Stimulated activated CD4-positive, alpha-beta T cell treated with anti-CD3 and anti-CD28 coated beads, Interleukin-12 subunit alpha, Interleukin-12 subunit beta, amount 100 ng/mL, for 48 hours (primary cell): ENCODE measurements at places on chromosomes 5 and 9.

DNA sequence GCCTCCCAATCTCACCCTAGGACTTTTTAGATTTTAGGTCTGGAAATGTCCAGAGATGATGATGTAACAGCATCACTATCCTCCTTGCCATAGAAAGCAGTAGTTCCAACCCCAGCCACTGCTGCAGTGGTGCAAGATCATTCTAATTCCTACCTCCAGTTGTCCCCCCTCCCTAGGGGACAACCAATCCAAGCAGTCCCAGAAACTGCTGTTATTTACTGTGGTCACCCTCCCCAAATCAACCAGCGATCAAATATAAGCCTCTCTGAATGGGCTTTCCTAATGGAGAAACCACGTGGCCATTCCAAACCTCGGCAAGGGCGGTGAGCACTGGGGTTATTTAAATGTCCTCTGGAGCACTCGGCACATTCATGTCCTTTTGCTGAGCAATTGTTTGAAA lies 159.8 kb downstream of the SLF1 start:
- DNase-seq, result no peak

- no peak for DNase-seq
Observed at GRCh38 chr9:109474170-109474569, 23.9 kb downstream of the PTPN3 start.

DNA sequence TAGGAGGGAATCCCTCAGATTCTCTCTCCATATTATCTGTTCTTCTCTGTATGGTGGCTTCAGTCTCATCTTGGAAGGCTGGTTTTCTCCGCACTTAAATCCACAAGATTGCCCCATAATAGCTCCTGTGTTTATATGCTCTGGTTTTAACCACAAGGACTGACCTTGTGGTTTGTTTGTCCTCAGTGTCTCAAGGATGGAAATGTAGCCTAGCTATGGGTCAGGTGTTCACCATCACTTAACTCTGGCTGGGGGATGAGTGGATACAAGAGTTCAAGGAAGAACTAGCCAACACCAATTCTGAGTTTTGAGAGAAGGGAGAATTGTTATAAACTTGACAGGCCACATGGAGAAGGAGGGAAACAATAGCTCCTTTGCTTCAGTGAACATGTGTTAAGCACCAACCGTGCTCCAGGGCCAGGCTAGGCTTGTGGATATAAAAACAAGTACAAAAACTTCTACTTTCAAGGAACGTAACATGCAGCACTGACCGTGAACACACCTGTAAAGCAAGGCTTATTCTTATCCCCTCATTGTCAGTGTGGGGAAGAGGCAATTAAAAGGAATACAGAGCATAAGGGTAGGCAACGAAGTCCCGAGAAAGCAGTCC lies 75.6 kb upstream of the VLDLR start:
- no peak for DNase-seq

GRCh38 chr5:114305402-114306207 lies 56.3 kb upstream of the KCNN2 start:
- no peak for DNase-seq

DNA sequence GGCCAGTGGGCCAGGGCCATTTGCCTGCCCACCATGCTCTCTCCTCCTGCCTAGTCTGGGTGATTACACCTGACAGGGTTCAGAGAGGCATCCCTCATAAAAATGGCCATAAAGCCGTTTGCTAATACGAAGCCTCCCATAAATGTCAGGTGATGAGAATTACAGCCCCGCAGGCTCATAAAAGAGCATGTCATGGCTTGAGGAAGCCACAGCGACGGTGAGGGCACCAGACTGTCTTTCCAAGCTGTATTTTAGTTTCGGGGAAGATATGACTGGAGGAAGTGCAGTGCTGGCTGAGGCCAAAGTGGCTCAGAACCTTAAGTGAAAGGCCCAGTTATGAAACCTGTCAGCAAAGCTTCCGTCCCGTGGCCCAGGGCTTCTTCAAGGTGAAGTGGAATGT lies 18.5 kb upstream of the TCERG1 start:
- DNase-seq, result no peak

DNA sequence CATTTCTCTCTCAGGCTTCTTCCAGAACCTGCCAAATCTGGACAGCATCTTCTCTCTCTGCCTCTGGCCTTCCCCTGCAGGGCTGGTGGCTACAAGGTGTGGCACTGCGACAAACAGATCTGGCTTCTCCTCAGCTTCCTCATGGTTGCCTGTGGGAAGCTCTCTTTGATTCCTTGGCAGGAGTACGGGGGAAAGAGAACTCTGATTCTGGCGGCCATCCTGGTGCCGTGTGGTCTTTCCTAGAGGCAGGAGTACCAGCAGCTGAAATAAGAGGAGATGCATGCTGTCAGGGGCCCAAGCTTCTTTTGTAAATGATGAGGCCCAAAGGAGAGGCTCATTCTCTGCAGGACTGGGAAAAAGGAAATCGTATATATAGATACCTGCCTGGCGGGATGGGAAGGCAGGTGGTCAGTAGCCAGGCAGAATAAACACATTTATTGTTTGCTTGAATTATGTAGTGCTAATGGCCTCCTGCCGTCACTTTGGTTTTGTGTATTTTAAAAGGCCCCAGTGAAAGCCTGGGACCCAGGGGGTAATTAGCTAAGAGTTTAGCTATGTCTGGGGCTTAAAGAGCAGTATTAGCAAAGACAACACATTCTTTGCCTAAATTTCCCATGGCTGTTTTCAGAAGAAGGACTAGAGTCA lies at the start of gene CER1:
TSS of gene CER1 (minus strand) at position 343 of the 645 bp plus-strand sequence. CDS start at position 282, 61 bp downstream.
- DNase-seq, result no peak

DNA sequence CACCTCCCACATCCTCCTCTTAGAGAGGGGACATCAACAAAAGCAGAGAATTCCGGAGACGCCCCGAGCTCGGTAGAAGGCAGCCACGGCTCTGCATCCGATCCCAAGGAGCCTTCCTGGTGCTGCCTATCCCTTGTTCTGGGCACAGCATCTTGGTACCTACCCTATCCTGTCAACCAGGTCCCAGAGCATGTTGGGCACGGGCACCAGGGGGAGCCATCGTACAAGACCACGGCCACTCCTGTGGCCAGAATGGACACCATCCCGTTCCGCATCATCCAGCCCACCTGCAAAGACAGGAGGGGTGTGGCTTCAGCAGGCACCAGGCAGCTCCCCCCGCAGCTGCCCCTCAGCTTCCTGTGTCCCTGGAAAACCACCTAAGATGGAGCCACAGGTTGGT lies 62.7 kb upstream of the ZNF354A start:
- no peak for DNase-seq

- no peak for DNase-seq
Observed at GRCh38 chr9:80382211-80382891, 810.6 kb downstream of the TLE4 start.

DNA sequence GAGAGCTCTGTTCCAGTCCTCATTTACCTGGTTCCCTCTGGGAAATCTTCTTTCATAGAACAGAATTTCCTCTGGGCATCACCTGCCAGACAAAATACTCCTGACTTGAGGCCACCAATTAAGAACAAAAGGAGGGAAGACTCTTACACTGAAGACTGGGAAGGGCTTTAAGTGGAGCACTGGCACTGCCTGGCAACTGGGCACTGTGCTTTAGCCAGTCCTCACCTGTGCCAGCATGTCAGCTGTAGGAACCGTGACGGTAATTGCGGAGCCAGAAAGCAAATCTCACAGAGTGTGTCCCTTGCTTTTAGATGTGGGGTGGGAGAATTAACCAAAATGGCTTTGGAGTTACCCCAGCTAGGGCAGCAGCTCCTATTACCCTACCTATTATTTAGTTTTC lies 40.6 kb downstream of the FAM219A start:
- no peak for DNase-seq

DNA sequence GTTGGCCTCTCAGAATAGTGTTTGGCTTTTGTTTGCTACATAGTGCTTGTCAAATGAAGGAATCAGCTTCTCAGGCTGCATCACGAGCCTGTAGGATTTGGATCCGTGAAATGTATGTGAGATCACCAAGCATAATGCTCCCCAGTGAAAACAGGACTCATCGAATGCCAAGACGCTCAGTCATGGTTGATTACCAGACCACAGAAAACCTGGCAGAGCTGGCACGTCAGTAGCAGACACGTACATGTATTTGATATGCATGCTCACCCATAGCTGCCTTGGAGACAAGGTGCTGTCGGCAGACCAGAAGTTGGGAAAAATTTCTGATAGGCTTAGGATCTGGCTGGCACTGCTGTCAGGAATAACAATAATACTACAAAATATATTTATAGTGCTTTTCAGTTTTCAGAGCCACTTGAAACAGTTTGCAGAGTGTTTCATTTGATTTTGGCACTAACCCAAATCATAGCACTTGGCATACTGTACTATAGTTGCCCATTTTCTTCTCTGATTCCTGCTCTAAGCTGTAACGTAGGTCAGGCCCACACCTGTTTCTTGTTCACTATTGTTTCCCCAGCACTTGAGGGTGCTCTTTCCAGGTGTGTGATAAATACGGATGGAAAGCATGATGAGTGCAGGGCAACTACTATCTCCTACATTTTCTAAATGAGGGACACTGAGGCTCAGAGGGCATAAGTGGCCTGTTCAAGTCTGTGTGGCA lies 226.1 kb downstream of the NR3C1 start:
- no peak for DNase-seq

GRCh38 chr9:129513282-129513681 lies 107.6 kb downstream of the C9orf50 start:
- DNase-seq, result no peak

DNA sequence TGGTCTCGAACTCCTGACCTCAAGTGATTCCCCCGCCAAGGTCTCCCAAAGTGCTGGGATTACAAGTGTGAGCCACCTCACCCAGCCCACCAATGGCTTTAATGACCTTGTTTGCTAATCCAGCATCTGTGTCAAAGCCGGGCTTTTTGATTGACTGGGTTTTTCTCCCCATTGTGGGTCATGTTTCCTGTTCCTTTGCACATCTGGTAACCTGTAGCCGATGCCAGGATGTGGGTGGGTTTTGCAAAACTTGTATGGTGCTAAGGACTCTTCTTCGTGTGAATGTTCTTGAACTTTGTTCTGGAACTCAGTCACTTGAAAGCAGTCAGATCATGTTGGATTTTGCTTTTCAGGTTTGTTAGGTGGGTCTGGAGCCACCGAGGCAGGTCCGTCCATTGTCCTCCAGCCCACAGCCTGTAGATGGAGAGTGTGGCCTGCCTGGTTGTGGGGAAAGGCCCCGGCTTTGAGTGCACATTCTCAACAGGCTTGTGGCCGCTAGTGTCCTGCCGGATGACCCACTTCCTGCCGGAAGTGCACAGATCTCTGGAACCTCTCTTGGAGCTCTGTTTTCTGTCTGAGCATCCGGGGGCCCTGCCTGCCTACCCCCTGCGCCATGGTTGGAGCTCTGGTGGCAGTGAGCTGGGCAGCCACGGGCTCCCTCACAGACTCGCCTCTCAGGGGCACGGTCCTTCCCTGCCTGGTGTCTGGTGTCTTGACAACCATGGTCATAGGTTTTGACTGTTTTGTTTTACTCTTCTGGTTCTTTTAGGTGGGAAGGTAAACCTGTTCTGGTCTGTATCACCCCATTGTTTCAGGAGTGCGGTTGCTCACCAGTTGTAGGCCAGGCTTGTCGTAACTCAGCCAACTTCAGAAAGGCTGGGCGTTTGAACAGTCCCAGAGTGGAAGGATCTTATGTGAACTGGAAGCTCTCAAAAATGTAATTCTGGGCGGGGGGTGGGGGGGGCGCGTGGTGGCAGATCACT lies 69.6 kb upstream of the CACNA1B start:
- DNase-seq, result no peak

DNA sequence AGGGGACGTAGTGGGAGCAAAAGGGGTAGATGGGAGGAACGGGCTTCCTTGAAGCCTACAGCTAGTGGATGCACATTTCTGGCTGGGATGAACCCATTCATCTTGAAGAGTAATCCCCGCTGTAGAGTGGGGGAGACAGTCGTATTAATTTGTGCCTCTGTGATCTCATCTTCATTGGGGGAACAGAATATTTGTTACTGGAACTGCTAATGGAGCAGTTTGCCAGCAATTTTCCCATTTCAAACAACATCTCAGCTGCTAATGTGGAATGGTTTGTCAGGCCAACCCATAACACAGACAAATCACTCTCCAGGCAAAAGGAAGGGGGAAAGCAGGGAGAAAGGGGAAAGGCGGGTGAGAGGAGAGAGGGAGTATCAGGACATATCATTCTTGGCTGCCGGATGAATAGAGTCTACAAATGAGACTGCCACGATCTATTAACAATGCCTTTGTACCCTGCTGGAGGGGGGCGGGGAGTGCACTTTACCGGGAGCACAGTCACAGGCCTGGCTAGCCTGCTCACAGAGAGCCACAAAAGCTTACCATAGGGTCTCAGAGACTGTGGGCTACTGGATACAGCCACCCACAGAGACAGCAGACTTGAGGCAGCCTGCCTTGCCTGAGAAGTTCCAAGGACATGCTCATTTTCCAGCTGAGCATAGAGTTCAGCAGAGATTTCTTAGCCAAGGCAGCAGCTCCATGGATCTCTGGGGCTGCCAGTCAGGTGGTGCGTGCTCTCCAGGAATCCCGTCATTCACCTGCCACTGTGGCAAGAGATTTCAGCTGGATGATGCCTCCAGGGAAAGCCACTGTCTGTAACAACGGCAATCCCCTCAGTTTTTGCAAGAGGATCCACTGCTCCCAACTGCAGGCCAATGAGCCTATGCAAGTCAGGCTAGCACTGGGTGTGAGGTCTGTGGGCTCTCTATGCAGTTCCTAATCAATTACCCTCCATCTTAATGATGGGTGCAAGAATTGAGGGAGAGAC lies 217.7 kb upstream of the PANK3 start:
- no peak for DNase-seq

DNA sequence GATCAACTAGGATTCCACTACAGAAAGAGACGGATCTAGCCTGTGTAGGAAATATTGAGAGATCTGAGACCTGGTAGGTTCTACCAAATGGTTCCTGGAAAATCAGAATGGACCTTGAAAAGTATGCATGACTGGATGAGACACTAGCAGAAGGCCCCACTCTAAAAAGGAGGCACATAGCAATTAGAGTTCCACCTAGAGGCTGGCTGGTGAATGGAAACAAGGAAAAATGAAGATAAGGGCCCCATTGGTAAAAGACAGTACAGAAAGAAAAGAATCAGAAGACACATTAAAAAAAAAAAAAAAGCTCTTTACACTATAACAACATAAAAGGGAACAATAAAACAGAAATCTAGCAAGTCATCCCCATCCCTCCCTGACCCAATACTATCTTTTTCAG lies 518.5 kb downstream of the NR2F1-AS1 start:
- no peak for DNase-seq

GRCh38 chr5:82352146-82352791 lies 74.1 kb upstream of the RPS23 start:
- DNase-seq, result no peak

DNA sequence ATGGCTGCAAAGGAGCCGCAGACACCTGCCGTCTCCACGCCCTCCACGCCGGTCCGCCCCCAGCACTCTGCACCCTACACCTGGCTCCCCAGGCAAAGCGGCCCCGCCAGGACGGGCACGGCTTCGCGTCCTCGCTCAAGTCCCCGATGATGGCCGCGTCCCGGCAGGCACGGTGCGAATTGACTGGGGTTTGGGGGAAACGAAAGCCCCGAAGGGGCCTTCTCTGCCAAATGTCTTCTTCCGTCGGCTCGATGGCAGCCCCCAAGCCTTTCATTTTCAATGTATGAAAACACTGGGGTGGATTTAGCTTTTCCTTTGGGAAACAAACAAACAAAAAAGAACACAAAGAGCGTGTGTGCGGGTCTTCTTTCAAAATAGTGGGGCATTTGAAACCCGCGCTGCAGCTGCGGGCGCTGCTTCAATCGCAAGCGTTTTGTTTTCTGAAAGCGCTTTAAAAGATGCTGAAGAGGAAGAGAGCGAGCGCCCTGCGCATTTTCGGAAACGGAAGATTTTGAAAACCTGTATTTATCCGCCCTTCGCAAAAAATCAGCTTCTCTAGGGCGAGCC lies 160.0 kb downstream of the RMI1 start:
- DNase-seq, result no peak
